ENCODE measurements at places on chromosomes 11 and 22.

GRCh38 chr22:43572710-43573109 lies 160.9 kb downstream of the MPPED1 start:
- H3K4me3 ChIP-seq: no peak overlapping the region
- H3K27me3 ChIP-seq: no peaks in the 10 kb centered on the region
- no peaks in the 10 kb centered on the region for H3K4me1 ChIP-seq
- H3K27ac ChIP-seq: no peak overlapping the region

- H3K27ac ChIP-seq: no peak overlapping the region
- no peak overlapping the region for H3K4me3 ChIP-seq
- no peaks in the 10 kb centered on the region for H3K27me3 ChIP-seq
- H3K36me3 ChIP-seq: no peaks in the 10 kb centered on the region
Observed at GRCh38 chr11:68053981-68054812, 15.4 kb downstream of the TCIRG1 start.

GRCh38 chr11:72039031-72039855 lies 40.5 kb downstream of the IL18BP start:
- peaks cover 3% of the 10 kb centered on the region for H3K36me3 ChIP-seq
- H3K4me3 ChIP-seq: peak overlapping the region; percentile 64
- no peaks in the 10 kb centered on the region for H3K27me3 ChIP-seq
- H3K4me1 ChIP-seq: peaks cover 13% of the 10 kb centered on the region
- peak overlapping the region; percentile 92 for H3K27ac ChIP-seq

DNA sequence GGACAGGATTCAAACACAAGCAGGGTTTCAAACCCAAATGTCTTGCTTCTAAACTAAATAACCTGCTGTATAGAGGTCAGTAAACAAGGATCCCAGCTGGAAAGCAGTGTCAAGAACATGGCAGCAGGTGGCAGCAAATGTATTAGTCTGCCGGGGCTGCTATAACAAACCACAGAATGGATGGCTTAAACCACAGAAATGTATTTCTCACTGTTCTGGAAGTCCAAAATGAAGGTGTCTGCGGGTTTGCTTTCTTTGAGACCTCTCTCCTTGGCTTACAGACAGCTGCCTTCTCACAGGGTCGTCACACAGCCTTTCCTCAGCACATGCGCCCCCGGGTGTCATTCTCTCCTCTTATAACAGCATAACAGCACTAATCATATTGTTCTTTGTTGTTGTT lies 65.1 kb upstream of the LRRC55 start:
- no peak overlapping the region for H3K27ac ChIP-seq
- H3K4me1 ChIP-seq: no peaks in the 10 kb centered on the region
- H3K4me3 ChIP-seq: no peak overlapping the region
- H3K27me3 ChIP-seq: no peaks in the 10 kb centered on the region
- peak; percentile 34 for DNase-seq

DNA sequence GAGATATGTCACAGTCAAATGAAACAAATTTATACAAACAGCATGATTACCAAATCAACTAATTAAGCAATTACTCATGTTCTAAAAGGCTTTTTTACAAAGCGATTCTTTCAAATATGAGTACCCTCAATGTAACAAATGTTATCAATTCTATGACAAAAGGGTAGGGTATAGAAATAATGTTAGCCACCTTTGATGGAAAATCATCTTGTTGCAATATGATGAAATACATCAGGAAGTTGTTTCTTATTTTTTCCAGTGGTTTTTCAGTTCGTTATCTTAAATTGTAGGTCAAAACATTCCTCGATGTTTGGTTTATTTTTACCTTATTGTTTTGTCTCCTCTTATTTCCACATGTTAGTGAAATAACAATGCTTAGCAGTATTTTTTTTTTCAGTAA lies 6.5 kb downstream of the ARHGEF12 start:
- no peak overlapping the region for H3K4me3 ChIP-seq
- H3K27me3 ChIP-seq: no peaks in the 10 kb centered on the region
- H3K27ac ChIP-seq: no peak overlapping the region
- H3K36me3 ChIP-seq: no peaks in the 10 kb centered on the region

All from kidney (tissue), 22 donors.